ENCODE measurements at places on chromosomes 6 and 20.

- DNase-seq, result no peak
These were observed 454.3 kb downstream of the CDC5L start for GRCh38 chr6:44841829-44842228.

DNA sequence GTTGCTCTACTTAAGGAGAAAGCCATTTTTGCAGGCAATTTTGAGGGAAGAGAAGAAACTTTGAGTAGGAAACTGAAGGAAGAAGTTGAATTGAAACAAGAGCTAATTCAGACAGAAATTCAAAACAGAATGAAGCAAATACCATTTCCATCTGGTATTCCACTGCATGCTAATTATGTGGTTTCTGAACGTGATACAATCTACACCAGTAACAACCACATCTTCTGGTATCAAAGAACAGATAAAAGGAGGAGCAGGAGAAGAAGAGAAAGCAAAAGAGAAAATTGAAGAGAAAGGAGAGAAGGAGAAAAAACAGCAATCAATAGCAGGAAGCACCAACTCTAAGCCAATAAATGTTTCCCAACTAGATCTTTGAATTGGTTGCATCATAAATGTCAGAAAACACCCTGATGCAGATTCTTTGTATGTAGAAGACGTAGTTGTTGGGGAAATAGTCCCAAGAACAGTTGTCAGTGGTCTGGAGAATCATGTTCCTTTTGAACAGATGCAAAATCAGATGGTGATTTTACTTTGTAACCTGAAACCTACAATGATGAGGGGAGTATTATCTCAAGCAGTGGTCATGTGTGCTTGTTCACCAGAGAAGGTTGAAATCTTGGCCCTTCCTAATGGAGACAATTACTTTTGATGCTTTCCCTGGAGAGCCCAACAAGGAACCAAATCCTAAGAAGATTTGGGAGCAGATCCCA lies 132.4 kb downstream of the MACROD2 start:
- no peak for DNase-seq

DNA sequence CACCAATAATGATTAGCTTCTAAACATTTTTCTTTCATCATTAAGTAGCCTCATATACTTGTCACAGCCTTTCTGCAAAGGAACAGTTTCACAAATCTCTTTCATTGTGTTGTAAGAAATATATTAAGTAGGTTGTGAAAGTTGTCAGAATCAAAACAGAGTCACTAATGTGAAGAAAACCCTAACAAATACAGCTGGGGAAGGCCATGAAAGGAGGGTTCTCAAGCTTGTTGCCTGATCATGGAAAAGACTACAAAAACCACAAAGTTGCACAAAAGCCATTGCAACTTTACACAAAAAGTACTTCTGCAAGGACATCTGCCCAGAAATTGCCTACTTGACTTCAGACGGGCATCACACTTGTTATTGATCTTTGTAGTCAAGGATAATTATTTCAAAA lies 216.1 kb downstream of the ALDH8A1 start:
- DNase-seq, result no peak

- no peak for DNase-seq
These were observed 104.7 kb downstream of the BMP7 start for GRCh38 chr20:57161478-57162361.

GRCh38 chr20:50278377-50278683 lies 87.7 kb downstream of the CEBPB start:
- DNase-seq, result no peak

- no peak for DNase-seq
These were observed 128.0 kb downstream of the TENT5A start for GRCh38 chr6:81624453-81624852.

DNA sequence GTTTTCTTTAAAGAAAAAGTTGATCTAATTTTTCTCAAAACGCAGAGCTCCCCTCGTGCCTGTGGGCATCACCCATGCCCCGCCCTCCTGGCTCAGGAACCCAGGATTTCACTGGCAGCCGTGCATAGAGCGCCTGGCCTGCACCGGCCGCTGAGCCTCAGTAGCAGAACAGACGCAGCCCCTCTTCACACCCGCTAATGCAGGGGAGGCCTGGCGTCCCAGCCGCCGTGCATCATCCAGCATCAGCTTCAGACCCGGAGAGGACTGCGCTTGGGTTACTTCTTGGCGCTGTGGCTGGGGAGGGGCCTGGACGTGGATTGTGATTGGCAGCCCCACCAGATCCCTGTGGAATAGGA lies 18.1 kb downstream of the RBM38 start:
- no peak for DNase-seq

DNA sequence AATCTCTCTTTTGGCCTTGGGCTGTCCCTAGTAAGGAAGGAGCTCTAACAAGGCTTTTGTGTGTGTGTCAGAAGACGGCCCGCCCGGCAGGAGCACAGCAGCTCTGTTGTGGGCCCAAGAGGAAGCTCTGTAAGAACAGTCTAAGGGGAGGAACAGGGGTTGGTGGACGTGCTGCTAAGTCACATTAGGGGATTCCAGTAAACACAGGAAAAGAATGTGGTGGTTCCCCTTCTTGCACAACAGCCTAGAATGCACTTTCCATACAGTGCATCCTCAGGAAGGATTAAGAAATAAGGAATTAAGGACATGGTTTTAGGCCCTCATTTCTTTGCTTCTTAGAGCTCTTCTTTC lies 114.5 kb downstream of the RNF144B start:
- DNase-seq, result peak; percentile 70

DNA sequence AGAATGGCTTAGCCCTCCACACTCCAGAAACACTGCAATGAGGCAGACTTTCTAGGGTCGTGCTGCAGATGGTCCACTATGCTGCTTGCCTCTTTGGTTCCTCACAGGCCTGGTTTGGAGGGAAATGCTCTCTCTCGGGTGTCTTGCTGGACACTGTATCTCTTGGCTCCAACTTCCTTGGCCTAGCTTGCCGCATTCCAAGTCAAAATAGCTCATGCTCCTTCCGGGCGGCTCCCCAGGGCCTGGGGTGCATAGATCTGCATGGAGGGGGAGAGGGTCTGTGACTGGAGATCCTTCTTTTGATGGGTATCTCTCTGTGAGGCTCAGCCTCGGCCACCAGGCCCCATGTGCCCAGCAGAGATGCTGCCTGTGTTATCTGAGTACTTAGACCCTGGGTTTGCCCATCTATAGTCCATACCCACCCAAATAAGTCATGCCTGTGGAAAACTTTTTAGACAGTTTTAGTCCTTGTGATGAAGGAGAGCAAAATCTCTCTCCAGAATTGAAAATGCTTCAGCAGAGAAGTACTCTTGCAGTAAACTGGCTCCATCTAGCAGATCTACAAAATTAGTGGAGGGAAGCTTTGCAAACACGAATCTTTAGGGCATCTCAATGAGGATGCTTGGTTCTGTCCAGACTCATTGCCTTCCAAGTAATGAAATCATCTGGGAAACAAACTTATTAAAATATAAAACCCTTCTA lies 264.1 kb upstream of the RIN2 start:
- no peak for DNase-seq

DNA sequence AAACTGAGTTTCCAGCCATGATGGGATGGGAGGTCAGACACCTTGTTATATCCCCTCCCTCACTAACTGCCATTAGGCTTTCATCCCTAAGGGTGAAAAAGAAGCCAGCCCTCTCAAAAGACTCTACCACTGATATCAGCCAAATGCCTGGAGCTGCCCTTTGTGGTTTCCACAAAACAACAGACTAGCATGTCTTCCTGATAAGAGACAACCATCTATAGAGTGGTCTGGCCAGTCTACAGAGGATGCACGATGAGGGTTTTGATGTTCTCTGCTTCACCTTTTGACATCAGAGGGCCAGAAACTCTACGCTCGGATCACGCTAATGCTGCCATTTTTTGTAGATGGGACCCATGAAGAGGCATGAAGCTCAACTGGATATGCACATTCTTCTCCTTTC lies 61.7 kb upstream of the ARHGAP18 start:
- DNase-seq, result no peak

DNA sequence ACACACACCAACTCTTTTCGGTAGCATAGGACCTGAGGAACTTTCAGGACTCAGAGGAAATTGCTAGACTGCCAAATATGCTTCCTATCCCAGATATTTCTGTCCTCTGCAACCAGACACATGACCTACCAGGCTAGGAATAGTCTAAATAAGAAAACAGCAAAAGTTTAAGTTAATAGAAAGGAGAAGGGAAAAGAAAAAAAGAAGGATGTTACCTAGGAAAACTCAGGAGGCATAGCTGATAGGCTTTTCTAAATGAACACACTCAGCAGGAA lies 74.6 kb downstream of the MAP3K5 start:
- peak; percentile 15 for DNase-seq

- no peak for DNase-seq
These were observed 10.9 kb downstream of the CASP8AP2 start for GRCh38 chr6:89840538-89840937.

- DNase-seq, result peak; percentile 88
These were observed 53.6 kb upstream of the FRMD1 start for GRCh38 chr6:168132531-168133167.

DNA sequence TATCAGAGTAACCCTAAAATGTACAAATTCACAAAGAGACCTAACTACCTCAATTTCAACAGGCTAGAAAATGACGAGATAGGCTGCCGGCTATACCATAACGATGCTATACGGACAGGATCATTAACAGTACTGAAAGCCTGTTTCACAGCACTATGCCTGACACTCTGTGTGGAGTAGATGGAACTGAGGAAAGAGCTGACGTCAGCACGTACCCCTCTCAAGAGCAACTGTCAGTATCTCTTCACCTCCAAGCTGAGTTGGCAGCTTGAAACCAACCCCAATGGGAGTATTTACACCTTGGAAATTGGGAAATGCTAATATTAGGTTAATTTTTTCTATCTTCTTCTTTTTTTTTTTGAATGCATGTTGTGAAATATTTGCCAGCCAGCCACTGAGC lies 53.6 kb downstream of the HUS1B start:
- no peak for DNase-seq

DNA sequence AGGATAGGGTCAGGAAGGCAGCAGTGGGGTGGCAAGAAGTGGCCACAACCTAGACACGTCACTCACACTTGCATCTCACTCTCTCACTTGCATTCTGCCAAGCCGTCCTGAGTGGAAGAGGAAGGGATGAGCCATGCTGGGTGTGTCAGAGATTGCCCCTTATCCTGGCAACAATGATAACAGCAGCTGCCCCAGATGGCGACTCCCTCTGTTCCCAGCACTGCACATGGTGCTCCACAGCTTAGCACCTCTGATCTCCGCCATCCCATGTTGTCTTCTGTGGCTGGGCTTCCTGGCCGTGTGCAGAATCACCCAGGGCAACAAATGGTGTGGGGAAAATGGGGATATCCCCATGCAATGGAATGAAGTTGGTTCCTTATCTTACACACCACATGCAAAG lies 11.1 kb downstream of the KCNB1 start:
- DNase-seq, result no peak

DNA sequence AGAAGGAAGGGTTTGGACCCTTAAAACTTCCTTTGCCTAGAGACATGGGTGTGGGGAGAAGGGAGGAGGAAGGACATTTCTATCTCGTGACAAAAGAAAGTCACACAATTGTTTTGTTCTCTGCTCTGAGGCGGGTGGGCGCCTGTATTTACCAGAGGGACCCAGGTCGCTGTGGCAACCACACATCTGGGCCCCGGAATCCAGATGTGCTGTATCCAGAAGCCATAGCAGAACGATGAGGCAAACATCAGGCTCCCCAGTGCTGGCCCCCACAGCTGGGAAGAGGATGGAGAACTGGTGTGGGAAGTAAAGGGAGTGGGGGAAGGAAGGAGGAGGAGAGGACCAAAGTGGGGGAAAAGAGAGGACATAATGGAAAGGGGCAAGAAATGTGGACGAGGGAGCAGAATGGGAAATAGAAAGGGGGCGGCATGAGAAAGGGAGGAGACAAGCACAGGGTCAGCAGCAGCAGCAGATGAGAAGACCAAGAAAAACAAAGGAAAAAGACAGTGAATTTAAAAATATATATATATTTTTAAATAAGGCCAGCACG lies 3.4 kb upstream of the TNXB start:
- peak; percentile 46 for DNase-seq

DNA sequence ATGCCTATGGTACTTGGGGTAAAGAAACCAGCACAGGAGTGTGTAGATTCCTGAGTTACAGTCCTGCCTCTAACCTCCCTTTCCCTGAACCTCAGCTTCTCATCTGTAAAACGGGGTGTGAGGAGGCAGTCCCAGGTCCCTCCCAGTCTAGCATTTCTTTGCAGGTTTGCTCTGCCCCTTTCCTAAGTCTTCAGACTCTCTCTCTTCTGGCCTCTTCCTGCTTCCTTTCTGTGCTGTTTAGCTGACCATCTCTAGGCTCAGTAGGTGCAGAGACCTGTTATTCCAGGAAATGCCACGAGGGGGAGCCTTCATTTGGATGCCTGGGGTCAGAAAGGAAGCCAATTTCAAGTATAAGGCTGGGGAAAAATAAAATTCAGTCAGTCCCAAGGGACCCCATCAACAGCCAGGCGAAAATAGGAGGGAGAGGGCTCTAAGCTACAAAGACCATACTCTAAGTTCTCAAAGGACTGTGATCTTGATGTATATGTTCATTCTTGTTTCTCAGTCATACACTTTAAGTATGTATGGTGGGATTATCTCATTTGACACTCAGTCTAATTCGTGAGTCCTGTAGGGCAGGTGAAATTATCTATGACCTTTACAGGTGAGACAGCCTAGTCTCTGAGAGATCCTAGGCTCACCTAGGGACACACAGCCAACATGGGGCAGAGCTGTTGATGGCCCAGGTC lies 89.1 kb downstream of the NCR2 start:
- peak; percentile 74 for DNase-seq

DNA sequence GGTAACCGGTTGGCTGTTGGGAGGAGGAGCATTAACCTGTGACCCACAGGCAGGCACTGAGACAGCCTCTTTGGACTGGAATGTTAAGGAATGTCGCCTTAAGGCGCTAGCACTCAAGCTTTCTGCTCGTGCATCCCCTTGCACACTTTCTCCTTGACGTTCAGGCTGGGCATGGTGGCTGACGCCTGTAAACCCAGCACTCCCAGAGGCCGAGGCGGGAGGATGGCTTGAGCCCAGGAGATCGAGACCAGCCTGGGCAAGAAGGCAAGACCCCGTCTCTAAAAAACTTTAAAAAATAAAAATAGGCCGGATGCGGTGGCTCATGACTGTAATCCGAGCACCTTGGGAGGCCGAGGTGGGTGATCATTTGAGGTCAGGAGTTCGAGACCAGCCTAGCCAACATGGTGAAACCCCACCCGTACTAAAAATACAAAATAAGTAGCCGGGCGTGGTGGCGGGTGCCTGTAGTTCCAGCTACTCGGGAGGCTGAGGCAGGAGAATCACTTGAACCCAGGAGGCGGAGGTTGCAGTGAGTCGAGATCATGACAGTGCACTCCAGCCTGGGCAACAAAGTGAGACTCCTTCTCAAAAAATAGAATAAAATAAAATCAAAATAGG lies 1.9 kb upstream of the GID8 start:
- DNase-seq, result no peak

Measured in GM23248 (cell line).